AML-193 (cell line): ENCODE measurements at places on chromosomes 2 and 18.

- DNase-seq, result peak; percentile 81
Observed at GRCh38 chr18:46070815-46071652, 1.0 kb downstream of the PSTPIP2 start.

- DNase-seq, result no peak
Observed at GRCh38 chr2:169363560-169364150, 1.3 kb upstream of the LRP2 start.

DNA sequence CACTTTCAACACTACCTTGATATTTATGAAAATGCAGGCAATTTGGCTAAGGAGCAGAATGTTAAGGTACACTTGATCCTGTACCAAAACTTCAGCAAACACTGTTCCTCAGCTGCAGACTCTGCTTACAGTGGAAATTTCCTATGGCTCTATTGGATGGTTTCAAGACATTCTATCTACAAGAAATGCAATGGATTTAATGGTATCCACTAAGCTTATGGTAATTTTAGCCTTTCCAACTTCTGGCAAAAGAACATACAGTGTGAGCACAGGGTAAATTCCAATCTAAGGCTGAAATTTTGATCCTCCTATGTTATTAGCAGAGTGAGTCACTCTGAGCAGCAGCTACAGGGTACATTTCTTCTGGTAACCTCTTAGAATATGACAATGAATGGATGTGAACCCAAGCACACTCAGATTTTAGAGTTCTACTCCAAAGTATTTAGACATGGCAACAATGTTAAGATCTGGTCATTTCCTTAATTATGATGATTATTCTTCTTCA is 361.8 kb upstream of the PIK3C3 start:
- no peak for DNase-seq

DNA sequence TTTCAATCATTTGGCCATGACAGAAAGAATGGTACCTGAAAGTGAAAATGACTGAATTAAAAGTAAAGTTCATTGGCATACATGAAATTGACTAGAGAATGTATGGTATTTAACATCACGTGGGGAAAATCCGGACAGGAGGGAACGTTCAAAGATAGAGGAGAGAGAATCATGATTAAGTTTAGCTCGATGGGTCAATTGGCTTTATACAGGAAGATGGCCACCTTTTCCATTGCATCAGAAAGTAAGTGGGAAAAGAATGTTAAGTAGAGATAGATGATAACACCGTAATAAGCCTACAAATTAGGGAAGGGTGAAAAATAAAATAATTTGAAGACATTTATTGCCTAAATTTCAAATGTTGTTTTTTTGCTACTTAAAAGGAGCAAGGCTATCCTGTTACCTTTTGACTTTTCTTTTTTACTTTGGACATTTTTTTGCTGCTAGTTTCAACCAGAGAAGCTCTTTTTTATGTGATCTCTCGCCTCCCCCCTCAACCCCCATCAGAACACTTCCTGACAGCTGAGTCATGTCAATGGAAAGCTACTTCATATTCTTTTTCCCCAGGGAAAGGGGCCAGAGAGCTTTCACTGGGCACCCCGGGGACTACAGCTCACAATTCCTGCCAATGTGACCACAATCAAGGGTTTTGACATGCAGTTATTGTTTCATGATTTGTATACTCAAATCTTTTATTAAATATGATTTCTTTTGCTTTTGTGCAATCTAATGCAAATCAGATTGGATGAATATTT is 767 bp upstream of the CCDC102B start:
- DNase-seq, result no peak

DNA sequence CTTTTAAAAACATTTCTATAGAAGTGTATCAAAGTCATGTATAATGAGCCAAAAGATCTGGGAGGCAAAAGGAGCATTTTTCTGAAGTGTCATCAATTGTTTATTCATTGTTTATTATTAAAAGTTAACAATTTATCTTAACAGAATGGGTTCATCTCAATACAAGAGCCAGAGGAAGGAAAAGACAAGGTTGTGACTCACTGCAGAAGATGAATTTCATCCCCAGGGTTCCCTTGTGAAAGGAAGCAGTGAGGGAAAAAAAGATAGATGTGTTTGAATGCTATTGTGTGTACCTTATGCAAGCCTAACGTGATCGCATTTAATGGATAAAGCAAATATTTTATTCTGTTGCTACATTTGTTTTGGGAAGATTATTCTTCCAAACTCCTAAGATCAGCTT is 286.3 kb downstream of the PIEZO2 start:
- DNase-seq, result no peak

GRCh38 chr2:23363831-23364230 is 21.1 kb upstream of the KLHL29 start:
- no peak for DNase-seq

GRCh38 chr2:74039611-74040010 is 54.9 kb downstream of the TET3 start:
- no peak for DNase-seq

GRCh38 chr2:135799738-135800137 is 37.2 kb downstream of the LCT start:
- no peak for DNase-seq

- DNase-seq, result no peak
Observed at GRCh38 chr2:19860022-19860421, 41.8 kb downstream of the TTC32 start.

DNA sequence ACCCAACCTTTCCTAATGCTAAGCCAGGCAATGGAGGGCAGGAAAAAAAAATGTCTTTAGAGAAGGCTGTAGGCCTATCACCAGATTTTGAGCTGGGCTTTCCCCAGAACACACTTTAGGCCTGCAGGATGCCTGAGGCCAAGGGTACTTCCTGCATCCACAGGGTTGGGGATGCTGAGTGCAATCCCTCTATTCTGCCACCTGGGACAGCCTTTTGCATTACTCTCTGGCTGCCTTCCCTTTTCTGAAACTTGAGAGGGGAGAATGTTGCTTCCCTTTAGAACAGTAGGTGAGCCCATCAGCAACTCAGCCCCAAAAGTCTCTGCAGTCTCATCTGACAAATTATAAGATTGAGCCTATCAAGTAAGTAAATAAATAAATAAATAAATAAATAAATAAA is 195.2 kb downstream of the SLC8A1 start:
- no peak for DNase-seq

- no peak for DNase-seq
Observed at GRCh38 chr2:121480826-121481225, 49.9 kb upstream of the RNU4ATAC start.

GRCh38 chr2:170878505-170878904 is 50.5 kb upstream of the GORASP2 start:
- peak; percentile 5 for DNase-seq

DNA sequence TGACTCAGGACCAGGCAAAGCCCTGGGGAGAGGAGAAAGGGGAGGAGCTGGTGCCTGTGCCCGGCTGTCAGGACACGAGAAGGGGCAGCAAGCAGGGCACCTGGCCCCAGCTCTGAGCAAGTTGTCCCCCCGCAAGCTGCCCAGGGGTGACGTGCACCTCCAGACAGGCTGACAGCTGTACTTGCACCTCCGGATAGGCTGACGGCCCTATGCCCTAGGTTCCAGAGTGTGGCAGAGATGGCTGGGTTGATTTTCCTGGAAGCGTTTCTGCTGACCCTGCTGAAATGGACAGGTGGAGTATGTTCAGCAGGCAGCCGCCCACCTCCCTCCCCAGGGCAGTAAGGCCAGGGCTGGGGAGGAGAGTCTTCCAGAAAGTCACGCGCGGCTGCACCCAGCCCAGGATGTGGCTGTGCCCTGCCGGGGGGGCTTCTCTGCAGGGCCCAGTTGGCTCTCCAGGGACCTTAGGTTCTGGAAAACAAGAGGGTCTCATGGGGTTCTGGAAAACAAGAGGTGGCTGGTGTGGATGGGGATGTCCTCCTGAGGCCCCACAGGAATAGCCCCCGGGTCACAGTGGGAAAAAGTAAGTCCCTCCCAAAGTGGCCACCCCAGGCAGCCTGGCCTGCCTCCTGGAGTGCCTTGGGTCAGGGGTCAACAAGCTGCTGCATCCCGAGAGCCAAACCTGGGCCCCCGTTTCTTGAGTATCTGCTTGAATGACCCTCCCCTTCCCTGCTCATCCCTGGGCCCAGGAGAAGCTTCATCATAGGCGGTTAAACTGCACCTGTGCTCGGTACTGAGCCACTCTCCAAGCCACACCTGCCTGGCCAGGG is 71.4 kb upstream of the OTOS start:
- no peak for DNase-seq

GRCh38 chr18:23498877-23499276 is 4.4 kb upstream of the RMC1 start:
- peak; percentile 91 for DNase-seq

DNA sequence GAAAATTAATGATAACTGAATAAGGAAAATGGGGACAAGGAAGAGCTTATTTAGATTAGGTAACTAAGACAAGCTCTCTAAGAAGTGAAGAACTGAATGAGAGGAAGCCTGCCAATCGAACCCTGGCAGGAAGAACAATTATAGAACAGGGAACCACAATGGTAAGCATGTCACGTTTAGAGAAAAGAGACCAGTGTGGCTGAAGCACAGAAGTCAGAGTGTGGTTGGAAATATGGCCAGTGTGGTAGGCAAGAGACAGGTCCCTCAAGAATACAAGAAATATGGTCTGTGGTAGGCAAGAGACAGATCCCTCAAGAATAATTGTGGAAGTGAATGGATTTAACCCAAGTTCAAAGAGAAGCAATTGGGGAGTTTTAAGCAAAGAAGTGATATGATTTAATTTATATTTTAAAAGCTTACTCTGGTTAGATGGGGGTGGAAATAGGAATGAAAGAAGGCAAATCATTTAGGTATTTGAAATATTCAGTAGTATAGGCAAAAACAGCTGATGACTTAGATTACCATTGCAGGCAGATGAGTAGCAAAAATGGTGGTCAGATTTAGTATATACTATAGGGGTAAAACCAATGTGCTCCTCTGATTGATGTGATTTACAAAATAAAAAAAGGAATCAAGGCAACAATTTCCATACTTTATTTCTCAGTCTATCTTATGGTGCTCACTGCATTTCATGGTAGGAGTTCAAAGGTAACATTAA is 38.8 kb upstream of the ERMN start:
- DNase-seq, result no peak
